NCI-H526 treated with DMSO at 0.1 percent for 48 hours (cell line): ENCODE measurements at places on chromosomes 11 and 22.
A peak's percentile ranks its signal among the peaks of the same experiment; 100 is the strongest.

- peak; percentile 72 for DNase-seq
Measured at GRCh38 chr11:117547195-117547850, 219.7 kb downstream of the CEP164 start.

- DNase-seq, result no peak
Measured at GRCh38 chr11:15289723-15290122, 175.0 kb downstream of the INSC start.

DNA sequence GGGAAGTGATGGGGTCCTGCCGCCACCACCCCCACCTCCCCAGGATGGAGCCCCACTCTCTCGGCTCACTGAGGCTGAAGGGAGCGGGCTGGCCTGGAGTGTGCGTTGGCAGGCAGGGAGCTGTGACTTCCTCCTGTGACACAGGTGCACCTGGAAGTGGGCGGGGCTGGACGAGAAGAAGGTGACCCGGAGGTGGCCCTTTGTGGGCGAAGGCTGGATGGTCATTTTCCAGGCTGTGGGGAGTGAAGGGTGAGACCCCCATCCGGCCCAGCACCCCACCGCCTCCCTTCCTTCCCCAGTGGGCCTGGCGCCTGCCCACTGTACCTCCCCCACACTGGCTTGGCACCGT, 15.3 kb downstream of the IL17REL start:
- no peak for DNase-seq

GRCh38 chr11:48538991-48539390, 50.4 kb downstream of the OR4A47 start:
- no peak for DNase-seq

DNA sequence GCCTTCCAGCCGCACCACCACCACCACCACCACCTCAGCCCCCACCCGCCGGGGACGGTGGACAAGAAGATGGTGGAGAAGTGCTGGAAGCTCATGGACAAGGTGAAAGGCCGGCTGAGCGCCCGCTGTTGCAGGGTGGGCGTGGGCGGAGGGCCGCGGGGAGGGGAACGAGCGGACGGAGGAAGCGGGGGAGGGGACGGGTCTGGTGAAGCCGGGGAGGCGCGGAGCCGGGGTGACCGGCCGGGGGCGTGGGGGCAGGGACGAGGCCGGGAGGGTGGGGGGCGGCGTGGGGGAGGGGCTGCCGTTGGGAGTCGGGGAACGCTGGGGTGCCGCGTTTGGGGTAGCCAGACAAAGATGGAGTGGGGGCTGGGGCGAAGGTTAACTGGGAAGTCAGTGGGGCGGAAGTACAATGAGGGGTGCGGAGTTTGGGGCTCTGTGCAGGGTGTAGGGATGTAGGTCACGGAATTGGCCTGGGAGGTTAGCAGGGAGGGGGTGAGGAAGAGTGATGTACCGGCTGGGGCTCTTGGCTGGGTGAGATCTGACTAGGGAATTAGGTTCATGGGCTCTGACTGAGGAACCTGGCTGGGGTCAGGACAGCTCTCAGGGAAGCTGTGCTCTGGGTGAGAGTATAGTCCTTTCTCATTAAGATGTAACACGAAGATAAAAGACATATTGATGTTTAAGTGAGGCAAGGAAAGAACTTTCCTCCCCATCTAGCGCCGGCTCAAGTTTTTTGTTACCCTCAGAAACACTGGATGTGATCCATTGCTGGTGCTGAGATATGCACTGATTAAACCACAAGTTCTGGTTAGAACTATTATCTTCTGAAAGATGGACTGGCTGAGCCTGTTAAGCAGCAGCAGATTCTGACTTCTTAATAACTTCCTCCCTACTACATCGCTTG, 624 bp downstream of the CBL start:
- DNase-seq, result no peak

DNA sequence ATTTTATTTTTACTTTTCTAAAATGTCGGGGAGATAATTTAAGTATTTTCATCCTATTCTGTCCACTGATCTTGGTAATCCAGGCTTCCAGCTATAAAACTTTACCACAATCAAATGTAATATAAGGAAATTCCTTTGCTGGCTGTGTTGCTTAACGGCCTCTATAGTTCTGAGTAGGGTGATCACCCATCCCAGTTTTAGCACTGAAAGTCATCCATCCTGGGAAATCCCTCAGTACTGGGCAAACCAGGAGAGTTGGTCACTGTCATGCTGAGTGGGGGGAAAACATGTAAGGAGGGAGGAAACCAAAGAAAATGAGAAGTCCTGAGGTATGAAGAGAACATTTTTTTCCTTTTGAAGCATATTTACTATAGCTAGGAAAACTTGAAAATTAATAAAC, 12.8 kb upstream of the BACE1-AS start:
- no peak for DNase-seq

DNA sequence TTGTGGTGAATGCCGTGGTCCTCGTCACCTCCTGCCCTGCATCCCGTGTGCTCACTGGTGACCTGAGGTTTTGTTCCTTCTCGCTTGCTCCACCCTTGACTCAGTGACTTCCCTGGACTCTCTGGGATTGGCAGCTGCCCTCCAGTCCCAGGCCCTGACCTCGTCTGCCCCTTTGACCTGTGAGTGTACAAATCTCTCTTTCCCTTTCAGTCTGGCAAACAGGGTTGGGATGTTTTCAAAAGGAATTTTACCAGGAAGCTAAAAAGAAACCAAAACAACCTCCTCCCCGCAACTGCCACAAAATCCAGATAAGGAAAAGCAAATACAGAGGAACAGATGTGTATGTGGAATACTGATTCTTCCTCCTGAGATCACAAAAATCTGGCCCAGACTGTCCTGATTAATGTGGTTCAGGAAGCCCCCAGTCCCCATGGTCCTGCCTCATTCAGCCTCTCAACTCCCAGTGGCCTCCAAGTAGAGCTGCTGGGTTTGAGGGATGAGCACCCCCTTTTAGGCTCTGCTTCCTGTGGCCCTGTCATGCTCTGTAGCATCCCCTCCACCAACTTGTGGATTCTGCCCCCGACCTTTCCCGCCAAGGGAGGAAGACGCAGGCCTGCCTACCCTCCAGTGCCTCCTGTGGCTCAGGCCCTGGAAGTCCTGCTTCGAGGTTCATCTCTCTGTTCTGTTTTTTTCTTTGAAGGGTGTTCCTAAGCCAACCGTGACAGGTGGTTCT, 15.2 kb downstream of the ROBO4 start:
- no peak for DNase-seq

DNA sequence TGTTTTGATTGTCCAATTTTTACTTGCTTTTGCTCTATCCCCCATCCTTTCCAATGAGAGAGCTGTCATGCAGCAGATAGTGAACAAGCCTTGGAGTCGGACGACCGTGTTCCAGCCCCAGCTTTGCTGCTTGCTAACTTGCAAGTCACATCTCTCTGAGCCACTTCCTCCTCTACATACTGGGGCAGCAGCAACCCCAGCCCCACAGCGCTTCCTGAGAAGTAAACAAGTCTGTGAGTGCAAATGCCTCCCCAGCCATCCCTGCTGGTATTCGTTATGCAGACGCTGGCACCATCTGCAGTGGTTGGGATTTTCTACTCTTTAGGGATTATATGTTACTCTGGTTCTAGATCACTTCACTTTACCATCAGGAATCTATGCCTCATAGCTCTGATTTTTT, 35.0 kb downstream of the TPBGL start:
- DNase-seq, result no peak

DNA sequence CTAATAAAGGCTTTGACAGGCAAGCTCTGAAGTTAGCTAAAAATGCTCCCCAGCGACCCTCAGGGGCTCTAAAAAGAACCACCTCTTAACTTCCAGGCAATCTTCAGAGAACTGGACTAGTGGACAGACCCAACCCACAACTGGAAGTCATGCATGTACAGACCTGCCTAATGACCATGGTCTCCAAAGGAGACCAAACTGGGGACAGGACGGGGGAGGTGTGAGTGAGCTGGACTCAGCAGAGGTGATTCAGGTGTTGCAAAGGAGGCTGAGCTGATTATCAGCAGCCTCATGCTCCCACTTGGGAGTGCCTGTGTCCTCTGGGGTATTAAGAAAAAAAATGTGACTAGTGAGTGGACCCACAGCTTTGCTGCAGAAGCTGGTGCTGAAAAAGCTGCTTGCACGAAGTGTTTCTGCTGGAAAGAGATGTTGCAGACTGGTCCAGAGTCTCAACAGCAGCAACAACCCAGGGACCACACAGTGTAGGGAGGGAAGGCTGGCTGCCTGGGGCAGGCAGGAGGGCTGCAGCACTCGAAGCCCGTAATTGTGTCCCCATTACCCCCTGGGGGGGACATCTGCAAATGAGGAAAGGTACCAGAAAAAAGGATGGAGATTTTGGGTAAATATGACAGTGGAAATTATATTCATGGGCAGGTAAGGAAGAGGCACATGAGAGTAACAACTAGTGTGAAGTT, 35.3 kb downstream of the PITPNB start:
- no peak for DNase-seq

DNA sequence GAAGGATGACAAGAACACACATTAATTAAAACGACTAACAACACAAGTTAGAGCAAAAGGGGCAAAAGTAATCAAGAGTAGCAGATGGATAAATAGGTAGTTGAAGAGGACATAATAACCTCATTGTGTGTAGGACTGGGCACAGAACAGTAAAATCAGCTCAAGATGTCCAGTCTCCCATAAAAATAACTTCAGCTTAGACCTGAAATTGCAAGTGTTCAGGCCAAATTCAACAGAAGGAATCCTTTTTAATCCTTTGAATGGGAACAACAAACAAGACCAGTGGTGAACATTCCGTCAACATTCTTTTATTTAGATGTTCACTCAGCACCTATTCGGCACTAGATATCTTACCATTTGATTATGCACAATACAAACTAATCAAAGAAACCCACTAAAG, 4.4 kb downstream of the MTMR2 start:
- no peak for DNase-seq

DNA sequence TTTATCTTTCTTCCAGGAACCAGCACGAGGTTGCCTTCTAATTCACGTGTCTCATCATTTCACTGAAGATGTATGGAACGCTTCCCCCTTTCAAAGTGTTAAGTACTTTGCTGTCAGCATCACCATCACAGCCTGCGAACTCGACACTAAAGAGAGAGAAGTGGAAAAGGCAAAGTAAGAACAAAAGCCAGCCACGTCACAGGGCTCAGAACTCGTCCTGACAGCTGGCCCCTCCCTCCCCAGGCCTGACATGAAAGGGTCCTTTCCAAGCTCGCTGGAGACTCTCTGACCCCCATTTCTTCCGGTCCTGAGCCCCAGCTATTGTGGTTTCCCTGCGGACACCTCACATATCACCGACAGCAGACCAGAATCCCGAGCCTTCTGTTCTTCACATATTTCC, 177.8 kb upstream of the NTM start:
- DNase-seq, result no peak

DNA sequence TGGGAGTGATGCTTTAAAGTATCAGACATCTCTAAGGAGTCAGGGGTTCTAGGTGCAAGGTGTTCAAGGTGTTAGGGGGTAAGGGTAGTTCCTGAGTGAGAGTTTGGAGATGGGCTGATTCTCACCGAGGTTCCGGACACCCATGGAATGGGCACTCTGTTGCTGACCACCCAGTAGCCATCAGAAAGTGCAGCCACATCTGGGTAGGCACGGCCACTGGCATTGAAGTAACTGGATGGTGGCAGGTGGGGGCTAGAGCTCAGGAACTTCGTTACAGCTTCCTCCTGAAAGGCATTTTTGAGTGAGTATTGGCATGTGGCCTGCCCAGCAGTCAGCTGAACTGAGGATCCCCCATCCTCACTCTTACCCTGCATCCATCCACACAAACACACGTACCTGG, 3.0 kb upstream of the TAF10 start:
- DNase-seq, result no peak

GRCh38 chr11:66418168-66418985, 2.5 kb upstream of the NPAS4 start:
- DNase-seq, result peak; percentile 17

DNA sequence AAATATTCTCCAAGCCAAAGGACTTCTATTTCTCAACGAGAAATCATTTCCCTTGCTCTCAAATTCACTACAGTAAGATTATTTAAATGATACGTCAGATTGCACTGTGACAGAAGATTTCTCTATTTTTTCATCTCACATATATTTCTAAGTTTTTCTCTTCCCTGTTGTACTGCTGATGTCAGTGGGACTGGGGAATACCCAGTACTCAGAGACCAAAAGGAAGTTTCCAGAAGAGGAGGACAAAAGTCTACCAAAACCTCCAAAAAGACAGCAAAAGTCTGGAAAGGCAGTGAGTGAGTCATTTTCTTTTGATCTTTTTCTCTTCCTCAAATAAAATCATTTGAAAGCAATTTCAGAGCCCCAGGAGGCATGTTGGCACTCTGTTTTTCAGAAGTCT, 149.8 kb upstream of the PITPNB start:
- no peak for DNase-seq

DNA sequence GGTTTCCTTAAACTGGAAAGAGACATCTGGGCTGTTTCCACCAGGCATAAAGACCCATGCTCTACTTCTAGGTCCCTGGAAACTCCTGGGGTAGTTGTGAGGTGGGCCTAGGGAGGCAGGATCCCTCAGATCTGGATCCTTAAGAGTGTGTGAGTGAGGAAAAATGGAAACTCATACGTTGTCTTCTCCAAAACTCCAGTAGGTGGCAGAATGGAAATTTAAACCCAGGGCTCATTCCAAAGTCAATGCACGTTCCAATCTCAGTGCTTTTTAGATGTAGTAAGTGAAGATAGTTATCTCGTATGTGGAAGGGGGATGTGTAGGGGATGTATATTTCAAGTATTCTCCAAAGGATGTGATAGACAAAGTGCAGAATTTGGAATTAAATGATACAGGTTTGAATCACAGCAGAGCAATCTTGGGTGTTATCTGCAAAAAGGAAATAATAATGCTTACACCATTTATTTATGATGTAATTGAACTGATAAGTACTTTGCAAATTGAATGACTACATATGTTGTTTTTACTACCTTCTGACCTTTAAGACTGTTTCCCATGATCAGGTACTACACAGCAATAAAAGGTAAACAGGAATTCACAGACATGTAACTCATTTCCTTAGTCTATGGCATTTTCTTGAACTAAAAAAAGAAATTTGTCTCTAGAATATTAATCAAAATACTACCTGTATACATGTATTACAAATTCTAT, 13.1 kb upstream of the MMP1 start:
- peak; percentile 49 for DNase-seq

DNA sequence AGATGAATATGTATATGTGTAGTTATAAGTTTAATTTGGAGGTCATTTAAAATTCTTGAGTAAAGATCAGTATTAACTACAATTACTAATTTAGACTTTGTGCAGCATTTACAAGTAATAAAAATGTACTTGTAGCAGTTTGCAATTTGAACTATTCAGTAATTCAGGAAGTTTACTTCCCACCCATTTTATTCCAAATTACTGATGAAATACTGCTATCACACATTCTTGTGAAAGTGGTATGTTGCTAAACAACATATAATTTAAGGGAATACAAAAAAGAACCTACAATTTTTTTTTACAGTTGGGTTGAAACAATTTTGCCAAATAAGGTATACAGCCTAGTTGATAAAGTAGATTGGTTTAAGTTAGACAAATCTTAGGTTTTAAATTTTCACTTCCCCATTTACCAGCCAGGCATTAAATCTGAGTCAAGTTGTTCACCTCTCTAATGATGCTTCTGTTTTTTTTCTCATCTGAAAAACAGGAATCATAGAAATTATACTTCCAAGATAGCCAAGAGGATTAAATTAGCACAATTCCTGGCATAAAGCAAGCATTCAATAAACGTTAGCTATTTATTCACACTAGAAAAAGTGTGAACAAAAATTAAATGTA, 45.3 kb downstream of the ZBTB44 start:
- DNase-seq, result no peak

GRCh38 chr22:24392218-24392931, 35.0 kb upstream of the ADORA2A start:
- DNase-seq, result no peak

GRCh38 chr11:3224401-3225057, 5.9 kb upstream of the MRGPRG start:
- DNase-seq, result peak; percentile 41
